Fibroblast of mammary gland (primary cell): ENCODE measurements at places on chromosomes 7 and 10.

GRCh38 chr10:101000915-101001658 is 1.5 kb downstream of the LZTS2 start:
- DNase-seq = peak; percentile 94

- peak; percentile 26 for DNase-seq
Observed at GRCh38 chr10:23399701-23400144, 39.2 kb upstream of the OTUD1 start.

GRCh38 chr10:128178302-128178958 is 52.2 kb upstream of the MKI67 start:
- DNase-seq = peak; percentile 14

- DNase-seq = peak; percentile 92
Observed at GRCh38 chr10:121753726-121754476, 155.7 kb upstream of the FGFR2 start.

GRCh38 chr7:39741942-39742623 is 118.7 kb downstream of the RALA start:
- DNase-seq = peak; percentile 32

GRCh38 chr7:112143582-112143981 is 62.6 kb downstream of the DOCK4 start:
- DNase-seq = peak; percentile 95

GRCh38 chr7:101140339-101140699 is 13.4 kb downstream of the SERPINE1 start:
- DNase-seq = peak; percentile 67

GRCh38 chr10:35092851-35093250 is 2.7 kb upstream of the CUL2 start:
- DNase-seq = peak; percentile 30

DNA sequence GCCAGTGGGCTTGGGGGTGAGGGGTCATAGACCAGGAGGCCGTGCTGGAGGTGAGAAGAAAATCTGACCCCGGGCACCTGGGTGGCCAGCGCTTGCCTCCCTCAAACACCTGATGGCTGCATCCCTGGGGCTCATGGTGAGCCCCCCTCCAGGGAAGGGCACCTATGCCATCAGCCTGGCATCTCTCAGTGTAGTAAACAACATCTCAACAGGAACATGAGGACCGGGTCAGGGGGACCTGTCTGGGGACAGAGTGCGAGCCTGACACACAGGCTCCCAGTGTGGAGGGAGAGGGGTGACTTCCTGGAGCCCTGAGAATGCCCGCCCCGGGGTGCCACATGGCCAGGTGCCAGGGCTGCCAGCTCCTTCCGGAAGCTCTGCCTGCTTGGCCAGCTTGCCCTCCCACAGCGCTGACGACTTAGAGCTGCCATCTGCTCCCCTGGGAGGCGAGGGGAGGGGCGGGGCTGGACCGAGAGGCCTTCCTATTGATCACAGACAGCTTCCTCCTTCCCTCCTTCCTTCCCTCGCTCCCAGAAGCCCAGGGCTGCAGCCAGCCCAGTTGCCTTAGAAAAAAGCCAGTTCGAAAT is 12.3 kb downstream of the STX1A start:
- no peak for DNase-seq
